ENCODE measurements at places on chromosomes 1 and 21.

GRCh38 chr1:201319631-201320030, 36.3 kb downstream of the PKP1 start:
- DNase-seq, result no peak

GRCh38 chr1:199721001-199721400, 306.5 kb upstream of the NR5A2 start:
- DNase-seq, result no peak

DNA sequence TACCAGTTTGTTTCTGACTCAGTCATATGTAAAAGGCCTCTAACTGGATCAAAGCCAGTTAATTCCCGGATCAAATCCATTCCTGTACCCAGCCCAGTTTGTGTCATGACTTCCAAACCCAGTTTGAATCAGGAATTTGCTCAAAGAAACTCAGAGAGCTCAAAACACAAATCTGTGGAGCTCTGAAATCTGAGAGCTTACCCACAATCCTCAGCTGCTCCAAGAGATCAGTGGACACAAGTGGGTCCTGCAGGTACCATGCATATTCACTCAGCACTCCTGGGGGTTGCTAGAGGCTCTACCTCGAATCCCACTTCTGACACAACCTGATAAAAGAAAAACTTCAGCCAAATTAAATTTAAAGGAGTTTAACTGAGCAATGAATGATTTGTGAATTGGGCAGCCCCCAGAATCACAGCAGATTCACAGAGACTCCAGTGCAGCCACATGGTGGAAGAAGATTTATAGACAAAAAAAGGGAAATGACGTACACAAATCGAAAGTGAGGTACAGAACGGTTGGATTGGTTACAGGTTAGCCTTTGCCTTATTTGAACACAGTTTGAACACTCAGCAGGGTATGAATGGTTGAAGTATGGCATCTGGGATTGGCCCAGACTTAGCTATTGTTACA, 11.9 kb upstream of the MRPL55 start:
- DNase-seq, result no peak

DNA sequence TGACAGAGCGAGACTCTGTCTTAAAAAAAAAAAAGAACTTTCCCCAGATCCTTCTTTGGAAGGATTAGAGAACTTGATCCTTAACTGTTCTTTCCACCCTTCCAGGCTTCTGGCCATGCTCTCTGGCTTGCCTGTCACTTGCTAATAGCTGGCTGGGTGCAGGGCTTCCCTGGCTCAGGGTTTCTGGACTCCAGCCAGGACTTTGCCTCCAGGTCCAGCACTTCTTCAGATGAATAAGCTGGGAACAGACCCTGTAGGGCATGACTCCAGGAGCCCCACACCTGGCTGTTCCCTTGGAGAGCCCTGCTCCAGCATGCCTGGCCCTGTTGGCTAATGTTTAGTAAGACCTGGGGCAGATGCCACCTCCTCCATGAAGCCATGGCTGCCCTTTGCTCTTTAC, 3.3 kb upstream of the NT5C1A start:
- no peak for DNase-seq

DNA sequence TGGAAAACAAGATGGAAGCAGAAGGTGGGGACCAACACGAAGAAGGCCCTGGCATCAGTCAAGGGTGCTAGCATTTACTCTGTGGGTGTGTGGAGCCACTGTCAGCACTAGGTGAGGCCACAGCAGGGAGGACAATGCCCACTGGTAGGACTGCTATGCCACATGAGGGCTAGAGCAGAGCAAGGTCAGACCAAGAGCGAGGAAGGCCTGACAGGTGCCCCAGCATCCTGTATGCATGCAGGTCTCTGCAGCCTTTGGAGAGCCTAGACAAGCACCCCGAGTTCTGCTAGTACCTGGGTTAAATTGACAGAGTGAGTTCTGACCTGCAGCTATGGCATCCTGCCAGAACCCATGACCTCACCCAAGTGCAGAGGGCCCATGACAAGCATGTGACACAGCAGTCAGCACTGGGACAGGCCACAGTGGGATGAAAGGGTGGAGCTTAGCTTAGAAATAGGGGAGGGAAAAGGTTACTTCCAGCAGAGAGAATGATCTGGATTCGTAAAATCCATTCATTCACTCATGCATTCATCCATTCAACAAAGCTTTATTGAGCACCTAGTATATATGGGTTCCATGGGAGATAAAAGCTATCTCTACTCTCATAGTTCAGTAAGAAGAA, 9.0 kb upstream of the CSF1 start:
- no peak for DNase-seq

DNA sequence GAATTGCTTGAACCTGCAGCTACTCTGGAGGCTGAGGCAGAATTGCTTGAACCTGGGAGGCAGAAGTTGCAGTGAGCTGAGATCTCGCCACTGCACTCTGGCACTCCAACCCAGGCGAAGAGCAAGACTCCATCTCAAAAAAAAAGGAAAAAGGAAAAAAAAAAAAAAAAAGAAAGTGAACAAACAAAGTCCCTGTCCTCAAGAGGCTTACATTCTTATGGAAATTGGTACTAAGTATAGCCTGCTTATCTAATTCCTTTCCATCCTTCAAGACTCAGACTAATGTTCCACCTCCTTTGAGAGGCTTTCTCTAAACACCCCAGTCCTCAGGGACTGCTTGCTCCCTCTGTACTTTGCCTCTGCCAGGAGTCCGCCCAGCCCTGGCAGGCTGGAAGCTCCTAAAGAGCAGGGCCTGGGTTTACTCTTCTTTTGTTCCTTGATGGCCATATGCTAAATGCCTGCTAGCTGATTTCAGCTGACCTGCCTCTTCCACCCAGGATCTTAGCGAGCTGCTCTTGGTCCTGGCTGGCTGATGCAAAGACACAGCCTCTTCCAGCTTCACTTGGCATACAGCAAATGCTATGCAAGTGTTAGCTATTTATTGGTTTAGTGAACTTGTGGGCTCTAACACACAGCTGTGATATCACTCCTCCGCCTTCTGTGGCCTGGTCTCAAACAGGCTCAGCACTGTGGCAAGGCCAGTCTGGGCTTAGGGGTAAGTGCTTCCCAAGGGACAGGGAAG, 9.8 kb downstream of the SLC9A1 start:
- DNase-seq, result no peak

DNA sequence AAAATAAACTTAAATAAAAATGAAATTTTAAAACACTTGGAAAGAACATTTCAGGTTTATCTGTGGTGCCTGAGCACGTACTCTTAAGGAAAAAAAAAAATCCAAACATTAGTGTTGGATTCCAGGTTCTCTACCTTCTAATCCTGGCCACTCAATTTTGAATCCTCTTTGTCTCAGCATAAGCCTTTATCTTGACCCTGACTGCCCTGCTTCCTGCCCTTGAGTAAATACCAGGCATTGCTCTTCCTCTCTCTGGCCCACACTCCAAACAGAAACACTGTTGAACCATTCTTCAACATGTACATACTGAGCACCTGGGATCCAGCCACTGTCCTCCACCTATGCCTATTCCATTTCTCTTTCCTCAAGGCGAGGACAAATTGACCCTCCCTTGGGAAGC, 11.4 kb upstream of the VANGL1 start:
- DNase-seq, result no peak

DNA sequence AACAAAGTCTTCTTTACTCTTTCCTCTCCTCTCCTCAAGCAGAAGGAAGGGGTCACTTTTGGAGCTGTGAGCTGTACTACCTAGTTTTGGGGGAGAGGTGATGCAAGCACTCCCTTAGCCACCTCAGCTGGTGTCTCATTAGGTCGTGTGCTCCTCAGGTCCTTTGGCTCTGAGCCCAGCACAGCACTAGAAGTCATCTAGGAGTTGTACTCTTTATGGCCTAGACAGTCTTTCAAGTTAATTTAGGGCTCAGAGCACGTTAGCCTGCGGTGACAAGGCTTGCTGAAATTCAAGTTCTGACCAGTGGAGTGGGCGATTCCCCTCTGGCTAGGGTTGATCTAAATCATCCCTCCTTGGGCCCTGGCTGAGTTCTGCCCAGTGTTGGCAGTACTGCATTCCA, 48.0 kb upstream of the WDR26 start:
- DNase-seq, result no peak

DNA sequence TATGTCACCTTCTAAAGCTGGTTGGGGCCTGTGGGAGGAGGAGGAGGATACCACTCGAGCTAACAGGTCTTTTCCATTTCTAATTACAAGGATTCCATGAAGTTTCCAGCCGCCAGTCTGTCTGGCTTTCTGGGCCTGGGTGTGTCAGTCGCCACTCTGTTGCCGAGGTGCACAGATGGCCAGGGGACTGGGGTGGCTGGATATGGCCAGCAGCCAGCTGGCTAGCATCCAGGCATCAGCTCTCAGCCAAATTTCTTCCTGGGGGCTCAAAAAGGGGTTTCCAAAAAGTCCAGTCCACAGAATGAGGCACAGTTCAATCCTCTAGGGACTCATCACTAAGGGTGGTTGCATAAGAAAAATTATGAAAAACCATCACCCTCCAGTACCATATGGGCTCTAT, 32.4 kb downstream of the ITPKB start:
- DNase-seq, result no peak

GRCh38 chr1:165060285-165060793, 296.2 kb downstream of the LMX1A start:
- DNase-seq, result no peak

DNA sequence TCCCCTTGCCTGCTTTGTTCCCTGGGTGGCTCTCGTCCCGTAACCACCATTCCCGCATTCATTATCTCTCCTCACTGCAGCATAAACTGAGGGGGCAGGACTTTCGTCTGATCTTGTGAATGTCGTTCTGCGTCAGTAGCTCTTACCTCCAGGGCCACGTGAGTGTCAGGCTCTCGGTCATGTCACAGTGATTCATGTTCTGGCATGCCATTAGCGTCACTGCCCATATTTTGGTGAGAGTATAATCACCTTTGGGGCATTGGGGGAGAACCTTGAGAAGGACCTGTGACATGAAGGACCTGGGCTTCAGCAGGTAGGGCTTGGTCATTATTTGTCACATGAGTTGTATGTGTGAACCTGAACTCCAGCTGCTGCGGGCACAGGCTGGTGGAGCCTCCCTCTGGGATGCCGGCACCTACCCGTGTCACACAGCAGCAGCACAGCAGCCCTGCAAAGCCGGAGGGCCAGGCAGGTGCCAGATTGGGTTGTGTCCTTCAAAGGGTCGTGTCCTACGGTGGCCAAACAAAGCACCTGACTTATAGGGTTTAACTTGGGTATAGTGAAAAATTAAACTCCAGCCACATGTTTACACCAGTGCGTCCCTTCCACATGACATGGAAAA, 68.5 kb downstream of the BACE2 start:
- DNase-seq, result no peak

DNA sequence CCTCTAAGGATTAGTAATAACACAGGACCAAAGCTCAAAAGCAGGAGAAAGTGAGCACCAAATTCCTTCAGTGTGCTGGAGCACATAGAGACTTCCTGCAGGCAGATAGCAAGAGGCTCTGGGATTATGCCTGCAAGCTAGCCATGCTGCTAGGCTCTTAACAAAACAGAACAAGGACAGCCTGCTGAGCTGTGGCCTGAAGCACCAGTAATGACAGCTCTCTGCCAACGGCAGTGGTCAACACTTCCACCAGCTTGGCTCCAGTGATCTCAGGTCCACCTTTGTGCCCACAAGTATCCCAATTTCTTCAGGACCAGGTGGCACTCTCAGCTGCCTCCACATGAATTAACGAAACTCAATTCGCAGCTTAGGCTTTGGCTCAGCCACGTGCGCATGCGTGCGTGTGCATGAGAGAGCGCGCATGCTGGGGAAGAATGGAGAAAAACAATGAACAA, 64.2 kb downstream of the SLC45A1 start:
- DNase-seq, result peak; percentile 52

DNA sequence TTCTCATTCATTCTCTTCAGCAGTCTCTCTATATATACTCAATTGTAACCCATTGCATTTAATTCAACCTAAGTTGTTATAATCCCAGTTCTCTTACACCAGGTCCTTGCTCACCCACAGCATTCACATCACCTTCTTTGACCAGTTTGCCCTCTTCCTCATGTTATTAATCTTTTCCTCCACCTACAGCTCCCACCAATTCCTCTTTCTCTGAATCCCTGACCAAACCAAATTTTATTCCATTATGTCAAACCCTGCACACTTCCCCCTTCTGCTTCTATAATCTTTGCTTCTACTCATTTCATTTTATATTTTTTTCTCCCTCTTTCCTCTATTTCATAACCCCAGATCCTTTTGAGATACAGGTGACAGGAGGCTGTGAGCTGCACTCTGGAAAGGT, 1.4 kb downstream of the CD1A start:
- DNase-seq, result no peak

DNA sequence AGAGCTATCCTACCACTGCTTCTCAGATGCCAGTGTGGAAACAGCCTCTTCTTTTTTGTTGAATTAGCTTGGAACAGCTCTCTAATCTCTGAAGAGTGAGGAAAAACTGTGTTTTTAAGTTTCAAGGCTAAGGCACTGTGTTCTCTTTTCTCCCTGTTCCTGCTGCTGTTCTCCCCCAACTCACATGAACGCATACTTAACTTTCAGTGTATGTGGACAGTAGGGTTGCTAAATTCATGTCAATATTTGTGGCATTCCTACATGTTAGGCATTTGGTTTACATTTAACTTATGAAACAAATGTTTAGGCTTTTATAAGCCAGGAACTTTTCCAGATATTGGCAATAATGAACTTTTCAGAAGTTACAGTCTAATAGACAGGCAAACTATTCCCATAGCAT, 6.8 kb downstream of the BACH1 start:
- DNase-seq, result no peak

DNA sequence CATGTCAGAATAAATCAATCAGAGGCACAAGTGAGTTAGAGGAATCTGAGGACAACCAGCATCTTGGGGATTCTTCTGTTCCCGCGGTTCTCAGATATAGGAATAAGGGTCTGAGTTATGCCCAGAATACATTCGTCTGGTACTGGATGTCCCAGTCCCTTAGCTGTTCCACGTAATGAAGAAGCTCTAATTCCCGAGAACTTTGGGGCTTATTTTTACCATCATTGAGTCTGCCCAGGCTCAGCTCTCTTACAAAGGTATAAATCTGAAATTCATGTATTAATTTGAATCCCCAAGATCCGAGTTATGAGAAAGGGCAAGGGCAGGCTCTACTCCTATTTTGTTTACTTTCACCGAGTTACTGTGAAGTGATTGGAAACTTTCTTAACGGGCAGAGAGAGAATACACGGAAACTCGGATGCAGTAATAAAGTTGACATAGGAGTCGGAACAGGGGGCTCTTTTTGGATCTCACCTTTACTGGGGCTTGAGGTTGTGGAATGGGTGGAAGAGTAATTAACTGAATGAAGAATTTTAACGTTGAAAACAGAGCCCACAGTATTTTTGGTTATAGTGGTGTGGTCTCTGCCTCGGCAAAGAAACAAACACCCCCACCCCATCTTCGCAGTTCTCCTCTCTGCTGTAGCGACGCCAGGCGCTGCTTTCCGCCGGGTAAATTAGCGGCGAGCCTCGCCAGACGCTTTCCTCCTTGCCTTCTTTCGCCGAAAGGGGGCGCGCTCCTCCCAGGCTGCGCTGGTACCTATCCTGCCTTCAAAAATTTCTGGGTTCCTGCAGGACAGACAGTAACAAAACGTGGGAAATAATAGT, 7.1 kb downstream of the PRRX1 start:
- no peak for DNase-seq

DNA sequence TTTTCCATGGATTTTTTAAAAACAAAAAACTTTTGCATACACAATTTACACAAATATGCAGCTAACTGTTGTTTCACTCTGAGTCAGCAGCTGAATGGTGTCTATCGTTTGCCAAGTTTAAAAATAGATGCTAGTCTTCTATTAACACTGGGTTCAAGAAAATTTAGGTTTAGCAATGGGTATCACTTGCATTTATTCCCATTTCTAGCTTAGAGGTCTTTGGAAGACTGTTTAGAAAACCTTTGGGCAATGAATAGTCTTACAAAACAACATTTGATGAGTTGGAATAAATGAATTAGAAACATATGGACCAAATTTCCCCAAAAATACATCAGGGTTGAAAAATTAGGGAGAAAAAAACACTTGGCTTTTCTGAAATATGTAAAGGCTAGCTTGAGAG, 165.8 kb downstream of the LYPLAL1 start:
- DNase-seq, result no peak
